ENCODE measurements at places on chromosomes 2 and 18.

- DNase-seq: no peak
These were observed 17.4 kb upstream of the NABP1 start for GRCh38 chr2:191660575-191660974.

DNA sequence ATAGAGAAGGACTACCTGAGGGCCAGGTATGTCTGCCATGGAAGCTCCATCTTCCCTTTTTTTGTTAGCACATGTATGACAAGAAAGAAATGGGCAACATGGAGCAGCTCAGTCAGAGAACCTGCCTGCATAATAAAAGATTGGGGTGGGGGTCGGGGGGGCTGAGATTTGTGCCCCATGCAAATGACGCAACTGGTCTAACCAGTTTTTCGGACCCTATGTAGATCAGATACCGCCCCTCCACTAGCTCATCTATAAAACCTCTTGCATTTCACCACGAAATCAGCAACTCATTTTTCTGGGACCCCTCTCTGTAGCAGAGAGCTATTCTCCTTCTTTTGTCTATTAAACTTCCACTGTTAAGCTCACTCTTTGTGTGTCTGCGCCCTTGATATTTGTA lies 657.2 kb downstream of the ERBB4 start:
- DNase-seq: no peak

GRCh38 chr2:38698467-38699003 lies 32.6 kb downstream of the GALM start:
- DNase-seq: no peak

DNA sequence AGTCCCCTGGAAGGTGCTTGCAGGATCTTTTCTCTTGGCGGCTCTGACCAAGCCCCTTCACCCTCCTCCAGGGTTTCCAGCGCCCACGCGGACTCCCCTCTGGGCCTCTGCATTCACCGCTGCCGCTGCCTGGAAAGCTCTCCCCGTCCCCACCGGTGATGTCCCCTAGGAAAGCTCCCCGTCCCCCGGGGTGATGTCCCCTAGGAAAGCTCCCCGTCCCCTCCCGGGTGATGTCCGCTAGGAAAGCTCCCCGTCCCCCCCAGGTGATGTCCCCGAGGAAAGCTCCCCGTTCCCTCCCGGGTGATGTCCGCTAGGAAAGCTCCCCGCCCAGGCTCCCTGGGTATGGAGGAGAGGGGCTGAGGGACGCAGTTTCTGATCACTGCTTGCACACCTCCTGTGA lies 27.9 kb downstream of the ZAP70 start:
- DNase-seq: no peak

GRCh38 chr2:197911667-197912066 lies 107.3 kb downstream of the PLCL1 start:
- no peak for DNase-seq

GRCh38 chr2:112627060-112628040 lies 18.4 kb upstream of the SLC20A1 start:
- DNase-seq: no peak

DNA sequence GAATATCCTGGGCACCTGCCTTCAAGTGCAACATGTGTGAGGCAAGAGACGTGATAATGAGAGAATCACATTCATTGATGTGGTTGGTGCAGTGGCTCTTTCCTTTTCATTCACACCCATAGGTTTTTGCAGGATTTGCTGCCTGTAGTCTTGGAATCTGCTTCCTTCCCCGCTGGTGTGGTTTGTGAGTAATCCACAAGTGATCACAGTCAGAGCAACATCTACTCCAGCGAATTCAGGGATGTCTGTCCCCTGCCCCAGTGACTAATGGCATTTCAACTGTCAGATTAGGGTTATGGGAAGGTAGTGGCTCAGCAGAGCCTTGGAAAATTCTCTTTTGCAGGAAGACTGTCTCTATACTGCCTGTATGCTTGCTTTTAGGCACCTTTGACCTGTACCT lies 225.5 kb upstream of the RBMS1 start:
- DNase-seq: no peak

DNA sequence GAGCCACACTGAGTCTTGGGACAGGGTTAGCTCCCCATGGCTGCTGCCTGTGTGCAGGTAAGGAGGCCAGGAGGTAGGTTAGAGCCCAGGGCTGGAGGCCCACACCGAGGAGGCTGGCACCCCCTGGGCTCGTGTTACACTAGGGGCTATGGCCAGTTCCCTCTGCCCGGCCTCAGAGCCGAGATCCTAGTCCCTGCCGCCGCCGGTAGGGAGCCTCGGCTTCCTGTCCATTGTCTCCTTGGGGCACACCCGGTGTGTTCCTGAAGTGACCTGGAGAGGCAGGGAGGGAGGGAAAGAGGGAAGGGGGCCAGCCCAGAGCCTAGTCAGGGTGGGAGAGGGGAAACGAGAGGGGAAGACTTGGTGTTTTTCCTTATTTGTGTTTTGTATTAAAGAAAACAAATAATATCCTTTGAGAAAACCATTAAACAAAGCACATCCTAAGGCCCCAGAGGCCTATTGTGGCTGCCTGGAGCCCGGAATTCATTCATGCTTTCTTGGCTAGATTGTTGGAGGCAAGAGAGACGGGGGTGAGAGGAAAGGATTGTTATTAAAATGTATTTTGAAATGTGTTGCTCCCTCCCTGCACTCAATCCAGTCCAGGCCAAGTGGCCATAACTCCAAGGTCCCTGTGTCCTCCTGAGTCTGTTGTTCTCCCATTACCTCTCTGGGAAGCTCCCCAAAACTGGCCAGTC lies 170.7 kb downstream of the CTIF start:
- DNase-seq: no peak

Measured in lower lobe of right lung (tissue), 2 donors.